Left lung (tissue), 14 donors: ENCODE measurements at places on chromosomes 4 and X. TPM values are rescaled to one million over a fixed set of nuclear protein-coding genes. Genes with fewer than 3 reads are reported as not detected.

MORC4 gene
- 12.8 TPM for total RNA-seq

PSAPL1 gene
- 0.08 TPM for total RNA-seq

DNA sequence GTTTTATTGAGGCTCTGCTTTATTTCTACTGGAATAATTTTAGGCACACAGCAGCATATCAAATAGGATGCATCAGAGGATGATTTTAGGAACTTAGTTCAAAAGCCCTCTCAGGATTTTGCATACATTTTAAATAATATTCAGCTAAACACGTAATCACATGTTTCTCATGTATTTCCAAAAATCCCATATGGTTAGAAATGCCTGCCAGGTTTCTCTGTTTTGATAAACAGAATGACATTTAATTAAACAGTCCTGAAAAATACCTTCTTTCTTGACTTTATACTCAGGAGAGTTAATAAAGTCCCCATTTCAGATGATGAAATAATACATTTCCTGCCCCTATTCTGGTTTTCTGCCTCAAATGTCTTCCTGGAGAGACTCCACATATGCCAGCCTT is 86.5 kb upstream of the AMELX start:
- DNase-seq: no peak
- H3K27me3 ChIP-seq: no peaks in the 10 kb centered on the region
- no peak overlapping the region for H3K27ac ChIP-seq
- H3K36me3 ChIP-seq: no peaks in the 10 kb centered on the region
- no peak overlapping the region for H3K4me3 ChIP-seq

- no peaks in the 10 kb centered on the region for H3K36me3 ChIP-seq
- H3K27me3 ChIP-seq: no peaks in the 10 kb centered on the region
- no peak for DNase-seq
These were observed 3.5 kb upstream of the PGRMC2 start for GRCh38 chr4:128291096-128291495.

DNA sequence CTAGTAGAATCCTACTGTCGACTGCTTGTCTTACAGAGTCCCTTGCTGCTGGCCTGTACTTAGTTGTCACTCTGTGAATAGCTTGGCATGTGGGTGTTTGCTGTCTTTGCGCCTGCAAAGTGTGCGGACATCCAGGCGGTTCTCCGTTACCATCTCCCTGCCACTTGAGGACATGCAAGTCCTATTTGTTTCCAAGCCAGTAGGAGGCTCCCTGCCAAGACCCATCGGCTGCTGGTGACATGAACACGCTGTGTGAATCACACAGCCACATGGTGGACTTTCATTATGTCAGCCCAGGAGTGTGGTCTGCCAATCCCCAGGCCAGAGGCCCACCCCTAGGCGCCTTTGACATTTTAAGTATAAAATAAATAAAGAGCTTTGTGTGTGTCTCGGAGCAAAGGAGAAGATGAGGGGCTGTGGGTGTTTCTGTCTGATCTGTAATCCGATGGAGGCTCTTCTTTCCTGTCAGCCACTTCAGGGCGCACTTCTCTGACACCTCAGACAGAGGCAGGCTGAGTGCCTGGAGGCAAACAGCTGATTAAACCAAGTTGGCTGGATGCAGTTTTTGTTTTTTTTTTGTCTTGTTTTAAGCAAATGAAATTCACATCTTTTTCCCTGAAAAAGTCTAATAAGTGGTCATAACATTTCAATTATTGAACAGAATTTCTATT is 51.5 kb downstream of the ALPK1 start:
- H3K4me1 ChIP-seq: no peaks in the 10 kb centered on the region
- no peak overlapping the region for H3K27ac ChIP-seq
- H3K4me3 ChIP-seq: no peak overlapping the region
- peak; percentile 76 for DNase-seq
- no peaks in the 10 kb centered on the region for H3K27me3 ChIP-seq
- H3K36me3 ChIP-seq: no peaks in the 10 kb centered on the region

- no peaks in the 10 kb centered on the region for H3K27me3 ChIP-seq
- H3K4me1 ChIP-seq: no peaks in the 10 kb centered on the region
- no peak for DNase-seq
- H3K4me3 ChIP-seq: no peak overlapping the region
- no peak overlapping the region for H3K27ac ChIP-seq
These were observed 17.3 kb upstream of the QRFPR start for GRCh38 chr4:121397941-121398601.

DNA sequence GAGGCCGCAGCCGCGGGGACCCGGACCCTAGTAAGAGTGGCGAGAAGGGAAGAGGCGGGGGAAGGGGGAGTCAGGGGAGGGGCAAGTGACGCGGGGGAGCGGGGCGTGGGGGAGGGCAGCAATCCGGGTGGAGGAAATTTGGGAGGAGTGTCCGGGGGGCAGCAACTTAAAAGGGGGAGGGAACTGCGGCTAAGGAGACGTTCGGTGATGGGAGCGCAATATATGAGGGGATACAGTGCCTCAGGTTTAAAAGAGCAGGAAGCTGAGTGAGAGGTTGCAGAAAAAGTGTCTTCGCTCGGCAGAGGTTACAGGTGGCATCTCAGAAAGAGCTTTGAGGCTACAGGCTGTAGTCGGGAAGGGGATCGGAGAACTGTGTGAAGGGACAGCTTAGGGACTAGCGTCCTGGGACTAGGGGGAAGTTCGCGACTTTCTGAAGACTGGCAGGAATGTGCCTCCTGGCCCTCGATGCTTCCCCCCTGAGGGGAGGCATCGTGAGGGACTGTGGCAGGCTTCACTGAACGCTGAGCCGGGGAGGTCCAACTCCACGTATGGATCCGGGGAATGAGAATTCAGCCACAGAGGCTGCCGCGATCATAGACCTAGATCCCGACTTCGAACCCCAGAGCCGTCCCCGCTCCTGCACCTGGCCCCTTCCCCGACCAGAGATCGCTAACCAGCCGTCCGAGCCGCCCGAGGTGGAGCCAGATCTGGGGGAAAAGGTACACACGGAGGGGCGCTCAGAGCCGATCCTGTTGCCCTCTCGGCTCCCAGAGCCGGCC is 519 bp downstream of the FOXO4 start:
- peaks cover 23% of the 10 kb centered on the region for H3K4me1 ChIP-seq
- H3K27ac ChIP-seq: no peak overlapping the region
- no peaks in the 10 kb centered on the region for H3K36me3 ChIP-seq
- no peaks in the 10 kb centered on the region for H3K27me3 ChIP-seq

WAS gene
- total RNA-seq: 49.1 TPM

MMRN1 gene
- 24.1 TPM for total RNA-seq

DNA sequence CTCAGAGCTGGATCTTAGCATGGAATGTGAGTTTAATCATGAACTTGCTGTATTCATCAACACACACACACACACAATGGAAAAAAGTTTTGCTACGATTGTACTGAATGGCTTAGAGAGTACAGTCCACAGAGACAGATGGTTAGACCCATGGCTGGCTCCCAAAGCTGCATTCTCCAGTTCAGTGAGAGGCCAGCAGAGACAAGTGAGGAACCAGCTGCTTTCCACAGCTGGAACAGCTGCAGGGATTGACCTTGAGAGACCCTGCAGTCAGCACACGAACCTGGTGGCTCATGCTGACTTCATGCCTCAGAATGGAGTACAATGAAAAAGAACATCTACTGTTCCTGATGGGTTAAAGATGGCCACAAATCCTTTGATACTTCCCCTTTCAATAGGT is 94.5 kb downstream of the DHX15 start:
- no peaks in the 10 kb centered on the region for H3K36me3 ChIP-seq
- no peak for DNase-seq
- H3K4me3 ChIP-seq: no peak overlapping the region
- no peaks in the 10 kb centered on the region for H3K4me1 ChIP-seq

DNA sequence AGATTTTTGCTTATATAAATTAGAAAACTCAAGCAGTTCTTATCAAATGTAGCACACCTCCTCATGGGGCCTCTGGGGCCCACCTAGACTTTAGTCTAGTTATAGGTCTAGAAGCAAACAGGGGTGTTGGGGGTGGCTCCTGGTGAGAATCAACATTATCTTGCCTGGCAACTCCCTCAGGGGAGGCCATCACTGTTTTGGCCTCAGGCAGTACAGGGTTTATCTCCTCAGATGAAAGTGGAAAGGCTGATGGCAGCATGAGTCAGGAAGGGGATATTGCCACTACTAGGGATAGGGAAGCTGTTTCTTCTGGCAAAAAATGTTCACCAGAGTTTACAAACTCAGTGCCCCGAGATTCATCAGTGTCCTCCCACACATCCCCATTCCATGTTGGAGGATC is 232.4 kb upstream of the BMP3 start:
- no peak overlapping the region for H3K27ac ChIP-seq
- H3K4me1 ChIP-seq: no peaks in the 10 kb centered on the region
- H3K27me3 ChIP-seq: no peaks in the 10 kb centered on the region
- no peak for DNase-seq
- H3K4me3 ChIP-seq: no peak overlapping the region
- H3K36me3 ChIP-seq: no peaks in the 10 kb centered on the region

RHOXF2 gene
- total RNA-seq: not detected

GRCh38 chrX:18348047-18348446 is 6.4 kb downstream of the SCML2 start:
- no peaks in the 10 kb centered on the region for H3K4me1 ChIP-seq
- DNase-seq: no peak
- H3K27ac ChIP-seq: no peak overlapping the region
- H3K27me3 ChIP-seq: no peaks in the 10 kb centered on the region
- H3K4me3 ChIP-seq: no peak overlapping the region
- no peaks in the 10 kb centered on the region for H3K36me3 ChIP-seq

GRCh38 chr4:153464068-153464467 is 2.1 kb upstream of the TMEM131L start:
- H3K27me3 ChIP-seq: no peaks in the 10 kb centered on the region
- no peak overlapping the region for H3K27ac ChIP-seq
- H3K4me3 ChIP-seq: no peak overlapping the region
- no peaks in the 10 kb centered on the region for H3K36me3 ChIP-seq
- DNase-seq: no peak

DNA sequence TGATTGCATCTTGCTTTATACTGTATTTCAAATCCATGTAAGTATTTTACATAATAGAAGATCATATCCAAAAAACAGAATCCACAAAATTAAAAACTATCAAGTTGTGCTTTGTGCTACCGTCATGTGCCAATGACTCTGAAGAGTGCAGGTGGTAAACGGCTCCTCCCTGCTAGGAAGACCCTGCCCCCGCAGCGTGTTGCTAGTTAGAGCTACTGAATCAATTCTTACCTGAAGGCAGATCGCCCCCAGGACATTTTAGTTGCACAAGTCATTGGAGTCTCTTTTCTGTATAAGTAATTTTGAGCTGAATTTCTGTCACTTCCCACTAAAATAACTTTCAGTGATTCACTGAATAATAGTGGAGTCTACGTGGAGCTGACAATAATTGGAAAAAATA is 599.5 kb upstream of the ZFP42 start:
- DNase-seq: no peak
- H3K4me3 ChIP-seq: no peak overlapping the region
- no peak overlapping the region for H3K27ac ChIP-seq
- H3K36me3 ChIP-seq: no peaks in the 10 kb centered on the region

DNA sequence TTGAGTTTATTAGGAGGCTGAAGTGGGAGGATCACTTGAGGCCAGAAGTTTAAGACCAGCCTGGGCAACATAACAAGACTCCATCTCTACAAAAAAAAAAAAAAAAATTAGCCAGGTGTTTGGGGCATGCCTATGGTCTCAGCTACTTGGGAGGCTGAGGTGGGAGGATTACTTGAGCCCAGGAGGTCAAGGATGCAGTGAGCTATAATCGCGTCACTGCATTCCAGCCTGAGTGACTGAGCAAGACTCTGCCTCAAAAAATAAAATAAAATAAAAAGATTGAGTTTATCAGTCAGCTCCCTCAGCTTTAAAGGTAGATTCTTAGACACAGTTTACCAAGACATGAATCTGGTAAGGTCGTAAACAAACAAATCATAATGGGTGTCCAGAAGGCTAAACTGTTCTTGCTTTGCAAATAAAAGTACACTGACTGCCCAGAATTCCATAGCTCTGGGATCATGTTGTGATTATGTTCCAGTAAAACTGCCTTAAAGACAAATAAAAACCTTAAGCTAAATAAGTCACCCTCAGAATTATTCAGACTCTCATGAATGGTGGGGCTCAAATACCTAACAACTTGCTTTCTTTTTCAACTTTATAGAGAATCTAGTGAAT is 18.7 kb downstream of the APOO start:
- H3K36me3 ChIP-seq: no peaks in the 10 kb centered on the region
- no peak overlapping the region for H3K4me3 ChIP-seq
- no peaks in the 10 kb centered on the region for H3K4me1 ChIP-seq
- DNase-seq: no peak
- no peaks in the 10 kb centered on the region for H3K27me3 ChIP-seq
- H3K27ac ChIP-seq: no peak overlapping the region

FGFBP2 gene
- total RNA-seq: 2.9 TPM

ARMCX4 gene
- total RNA-seq: 11.6 TPM
